ENCODE measurements at places on chromosomes 12 and 14. TPM values are rescaled to one million over a fixed set of nuclear protein-coding genes. Genes with fewer than 3 reads are reported as not detected.

Gene MAX
- 50.0 TPM for total RNA-seq

Gene KCNA5
- not detected for total RNA-seq

Gene RFLNA
- 19.2 TPM for total RNA-seq

GRCh38 chr12:47131011-47131410 is 51.3 kb upstream of the AMIGO2 start:
- H3K27me3 ChIP-seq, result no peaks in the 10 kb centered on the region
- H3K4me3 ChIP-seq, result no peak overlapping the region
- H3K27ac ChIP-seq, result no peak overlapping the region
- H3K36me3 ChIP-seq, result no peaks in the 10 kb centered on the region

DNA sequence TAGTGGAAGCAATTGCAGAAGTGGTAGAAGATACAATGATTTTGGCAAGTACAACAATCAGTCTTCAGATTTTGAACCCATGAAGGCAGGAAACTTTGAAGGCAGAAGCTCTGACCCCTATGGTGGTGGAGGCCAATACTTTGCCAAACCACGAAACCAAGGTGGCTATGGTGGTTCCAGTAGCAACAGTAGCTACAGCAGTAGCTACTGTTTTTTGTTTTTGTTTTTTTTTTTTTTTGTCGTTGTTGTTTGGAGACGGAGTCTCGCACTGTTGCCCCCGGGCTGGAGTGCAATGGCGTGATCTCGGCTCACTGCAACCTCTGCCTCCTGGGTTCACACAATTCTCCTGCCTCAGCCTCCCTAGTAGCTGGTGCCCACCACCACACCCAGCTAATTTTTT is 47.4 kb downstream of the IFNG-AS1 start:
- H3K27me3 ChIP-seq, result no peaks in the 10 kb centered on the region
- H3K36me3 ChIP-seq, result no peaks in the 10 kb centered on the region
- H3K27ac ChIP-seq, result no peak overlapping the region

DNA sequence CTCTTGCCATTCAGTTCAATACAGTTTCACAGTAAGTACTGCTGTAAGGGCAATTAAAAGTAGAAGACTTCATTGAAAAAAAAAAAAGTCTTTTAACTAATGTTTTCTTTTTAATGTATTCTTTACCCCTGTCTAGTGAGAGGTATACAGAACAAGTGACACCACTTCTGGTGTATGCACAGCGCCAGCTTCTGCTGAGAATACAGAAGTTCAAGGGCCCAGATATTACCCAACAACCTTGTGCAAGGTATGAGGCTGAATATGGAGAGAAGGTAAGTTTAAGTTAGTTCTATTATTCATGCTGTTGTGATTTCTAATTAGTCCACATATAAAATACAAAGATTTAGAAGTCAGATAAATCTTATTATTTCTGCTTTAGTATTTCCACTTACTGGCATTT is 168.7 kb downstream of the CFAP54 start:
- no peak for DNase-seq
- no peaks in the 10 kb centered on the region for H3K36me3 ChIP-seq
- no peaks in the 10 kb centered on the region for H3K4me1 ChIP-seq
- no peak overlapping the region for H3K27ac ChIP-seq
- no peak overlapping the region for H3K4me3 ChIP-seq
